ENCODE measurements at places on chromosomes 3 and 15.

DNA sequence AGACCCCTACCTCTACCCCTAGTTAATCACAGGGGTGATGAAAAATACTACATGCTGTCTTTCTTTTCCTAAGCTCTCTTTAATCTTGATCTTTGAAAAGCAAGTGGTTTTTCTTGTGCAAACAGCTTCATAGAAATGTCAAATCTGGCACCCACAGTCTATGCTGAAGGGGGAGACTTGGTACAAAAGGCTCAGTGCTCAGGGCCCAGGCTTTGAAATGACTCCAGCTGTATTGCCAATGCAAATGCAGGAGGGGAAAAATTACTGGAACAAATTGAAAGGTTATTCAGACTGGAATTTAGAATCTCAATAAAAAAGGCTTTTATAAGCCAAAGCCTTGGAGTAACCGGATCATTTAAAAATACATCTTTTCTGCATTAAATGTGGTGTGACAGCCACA is 223.9 kb downstream of the LRTM1 start:
- no peak for DNase-seq

GRCh38 chr3:16300307-16300706 is 35.3 kb downstream of the OXNAD1 start:
- no peak for DNase-seq

DNA sequence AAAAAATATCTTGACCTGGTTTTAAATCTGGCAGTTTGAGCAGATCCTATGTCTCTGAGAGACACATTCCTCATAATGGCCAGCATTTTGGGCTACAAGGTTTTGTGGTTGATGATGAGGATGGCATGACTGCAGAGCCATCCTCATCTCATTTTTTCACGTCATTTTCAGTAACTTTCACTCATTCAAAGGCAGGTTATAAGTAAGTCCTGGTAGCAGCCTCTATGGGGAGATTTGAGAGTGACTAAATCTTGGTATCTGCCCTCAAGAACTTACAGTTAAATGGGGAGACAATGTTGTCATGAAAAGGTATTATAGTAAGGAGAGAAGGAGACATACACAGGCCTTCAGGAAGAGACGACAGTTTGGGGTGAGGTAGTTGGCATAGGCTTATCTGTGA is 14.5 kb downstream of the TIGIT start:
- DNase-seq: no peak

GRCh38 chr3:45955017-45955647 is 11.9 kb downstream of the CXCR6 start:
- DNase-seq: no peak

DNA sequence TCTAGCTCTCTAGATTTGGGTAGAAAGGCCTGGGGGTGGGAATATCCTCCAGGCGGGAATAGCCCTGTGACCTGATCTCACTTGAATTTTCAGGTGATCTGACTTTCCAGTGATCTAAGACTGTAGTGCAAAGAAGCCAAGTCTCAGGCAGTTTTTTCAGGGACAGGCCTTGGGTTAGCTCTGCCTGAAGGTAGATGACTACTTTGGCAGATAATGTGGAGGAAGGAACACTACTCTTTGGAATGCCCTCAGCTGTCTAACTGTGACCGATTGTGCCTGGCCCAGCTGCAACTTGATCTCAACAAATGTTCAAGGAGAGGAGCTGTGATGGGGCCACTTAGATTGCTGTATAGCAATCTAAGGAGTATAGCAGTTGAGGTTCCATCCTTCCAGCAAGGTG is 193.7 kb downstream of the TCF12 start:
- no peak for DNase-seq

DNA sequence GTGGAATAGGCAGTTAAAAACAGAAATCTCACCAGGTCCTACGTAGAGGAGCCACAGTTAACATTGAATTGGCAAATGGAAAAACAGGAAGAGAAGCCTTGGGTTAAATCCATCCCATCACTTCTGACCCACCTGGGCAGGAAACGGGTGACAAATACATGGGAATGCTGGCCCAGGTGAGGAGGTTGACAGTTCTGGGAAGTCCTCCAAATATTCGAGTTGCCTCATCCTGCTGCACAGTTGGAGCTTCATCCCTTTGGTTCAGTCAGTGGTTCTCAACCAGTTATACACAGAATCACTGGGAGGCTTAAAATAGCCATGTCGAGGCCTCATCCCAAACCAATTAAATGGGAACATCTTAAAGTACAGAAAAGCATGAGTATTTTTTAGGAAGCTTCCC is 5.3 kb downstream of the MYZAP start:
- DNase-seq: no peak

DNA sequence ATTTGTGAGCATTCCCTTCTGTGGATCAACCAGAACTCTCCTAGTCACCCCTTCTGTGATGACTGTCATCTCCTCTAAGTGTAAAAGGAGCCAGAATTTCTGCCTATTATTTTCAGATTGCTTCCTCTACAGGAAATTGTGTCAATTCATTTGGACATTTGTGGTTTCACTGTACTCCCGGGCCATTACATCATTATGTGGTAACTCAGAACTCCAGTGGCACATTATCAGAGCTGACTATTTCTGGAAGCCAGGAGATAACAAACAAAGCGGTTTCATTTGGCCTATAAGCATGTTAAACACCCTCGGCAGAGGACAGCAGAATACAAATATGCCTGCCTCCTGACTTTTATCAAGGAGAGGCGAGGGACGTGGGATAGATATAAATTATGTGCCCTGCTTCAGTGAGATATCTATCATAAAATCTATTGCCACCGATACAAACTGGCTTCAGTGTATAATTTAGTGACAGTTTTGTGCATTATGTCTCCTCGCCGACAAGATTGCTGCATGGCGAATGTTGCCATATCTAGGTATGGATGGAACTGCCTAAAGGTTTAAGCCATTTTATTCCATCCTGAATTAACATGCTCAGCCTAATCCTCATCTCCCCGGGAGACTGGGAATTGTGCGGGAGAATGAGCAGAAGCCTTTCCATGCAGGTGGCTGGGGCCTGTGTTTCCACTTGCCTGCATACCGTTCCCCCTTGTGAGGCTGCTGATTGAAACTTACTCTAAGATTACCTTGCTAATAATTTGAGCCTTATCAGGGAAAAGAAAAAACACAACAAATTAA is 193.4 kb upstream of the SEMA6D start:
- no peak for DNase-seq

Data from neuronal stem cell (in vitro differentiated cells).